RKO (cell line): ENCODE measurements at places on chromosomes 4 and X.

- peak; percentile 19 for DNase-seq
These were observed 76.1 kb upstream of the FAM241A start for GRCh38 chr4:112069110-112069509.

GRCh38 chrX:15564981-15565579 is 35.7 kb downstream of the ACE2 start:
- peak; percentile 68 for DNase-seq

DNA sequence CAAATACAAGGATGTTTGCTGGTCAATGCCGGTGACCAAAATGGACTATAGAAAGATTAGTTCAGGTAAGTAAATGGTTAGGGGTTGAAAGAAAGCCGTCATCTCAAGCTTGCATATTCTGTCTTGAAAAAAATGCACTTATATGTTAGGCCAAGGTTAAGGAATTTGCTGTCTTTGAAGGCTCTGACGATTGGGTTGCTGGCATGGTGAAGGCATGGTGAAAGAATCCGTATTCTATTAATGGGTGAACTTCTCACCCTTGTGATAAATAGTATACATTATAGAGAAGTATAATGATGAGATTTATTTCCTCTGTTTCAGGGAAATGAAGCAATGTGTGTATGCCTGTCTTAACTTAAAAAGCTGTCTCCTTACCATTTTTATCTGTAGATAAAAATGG is 132.6 kb downstream of the ADGRL3 start:
- DNase-seq, result no peak

- DNase-seq, result peak; percentile 30
These were observed 848 bp downstream of the RAB9A start for GRCh38 chrX:13689741-13690211.

DNA sequence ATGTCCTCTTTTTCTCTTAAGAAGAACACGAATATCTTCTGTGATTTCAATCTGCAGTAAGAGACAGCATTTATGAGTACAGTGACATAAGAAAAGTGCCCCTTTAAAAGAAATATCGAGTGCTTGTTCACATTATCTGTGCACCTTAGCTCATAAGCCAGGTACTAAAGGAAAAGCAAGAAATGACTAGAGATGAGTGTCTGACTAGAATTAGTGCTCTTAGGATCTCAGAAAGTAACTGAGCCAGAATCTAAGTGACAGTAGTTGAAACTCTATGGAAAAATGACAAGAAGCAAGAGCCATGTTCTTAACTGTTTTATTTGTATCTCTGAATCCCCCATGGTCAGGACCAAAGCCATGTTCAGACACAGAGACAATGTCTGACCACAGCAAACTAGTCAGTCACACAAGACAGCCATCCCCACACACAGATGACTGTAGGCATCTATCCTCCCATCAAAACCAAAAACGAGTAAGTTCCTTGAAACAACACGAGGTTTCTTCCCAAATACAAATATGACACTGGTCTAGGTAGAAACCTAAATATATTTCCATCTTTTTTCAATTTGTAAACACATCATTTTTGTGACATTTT is 36.8 kb downstream of the ACSL4 start:
- DNase-seq, result no peak

- DNase-seq, result no peak
These were observed 108.8 kb downstream of the C4orf51 start for GRCh38 chr4:145788755-145789154.

GRCh38 chrX:123330229-123330942 is 146.3 kb downstream of the GRIA3 start:
- no peak for DNase-seq

GRCh38 chr4:33494150-33494549 is 2750.2 kb downstream of the ARAP2 start:
- peak; percentile 20 for DNase-seq

- DNase-seq, result no peak
These were observed 518 bp downstream of the ARMCX1 start for GRCh38 chrX:101550751-101551379.

DNA sequence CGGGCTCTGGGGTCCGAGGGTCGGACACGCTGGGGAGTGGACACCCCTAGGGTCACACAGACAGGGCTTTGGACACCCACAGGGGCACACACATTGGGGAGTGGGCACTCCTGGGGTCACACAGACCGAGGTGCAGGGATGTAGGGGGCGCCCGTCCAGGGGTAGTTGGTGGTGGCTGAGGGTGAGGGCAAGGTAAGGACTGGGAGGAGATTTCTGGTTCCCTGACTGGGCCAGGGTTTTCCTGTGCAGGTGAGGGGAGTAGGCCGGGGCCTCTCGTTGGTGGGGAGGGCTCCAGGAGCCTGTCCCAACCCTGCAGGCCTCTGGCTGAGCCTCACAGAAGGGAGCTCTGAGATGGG is 21.9 kb upstream of the WDR45 start:
- no peak for DNase-seq

GRCh38 chrX:10076765-10077164 is 80.0 kb upstream of the CLCN4 start:
- no peak for DNase-seq

DNA sequence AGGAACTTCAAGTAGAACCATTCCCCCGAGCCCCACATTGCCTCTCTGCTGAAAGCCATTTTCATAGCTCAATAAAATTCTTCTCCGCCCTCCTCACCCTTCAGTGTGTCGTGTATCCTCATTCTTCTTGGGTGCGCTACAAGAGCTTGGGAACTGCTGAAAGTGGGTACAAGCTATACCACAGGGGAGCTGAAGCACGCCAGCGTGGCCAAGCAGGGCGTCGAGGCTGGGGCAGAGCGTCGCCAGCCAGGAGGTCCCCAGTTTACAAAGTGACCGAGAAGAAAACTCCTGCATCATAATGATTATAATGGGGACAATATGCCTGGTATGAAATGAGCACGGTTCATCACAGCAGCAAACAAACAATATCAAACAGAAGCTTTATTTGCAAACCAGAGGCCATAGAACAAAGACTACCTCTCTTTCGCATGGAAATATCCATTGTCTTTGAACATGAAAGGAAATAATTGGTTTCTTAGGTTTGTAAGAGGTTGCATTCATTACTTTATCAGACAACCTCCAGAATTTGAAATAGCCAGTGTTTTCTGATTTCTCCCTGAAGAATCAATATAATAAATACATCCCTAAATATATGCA is 34.3 kb downstream of the RELL1 start:
- no peak for DNase-seq
